Common myeloid progenitor, CD34-positive (primary cell): ENCODE measurements at places on chromosomes 16 and 17.

GRCh38 chr17:9484789-9485188 is 90.8 kb downstream of the STX8 start:
- no peak overlapping the region for H3K27ac ChIP-seq
- H3K27me3 ChIP-seq: no peaks in the 10 kb centered on the region
- no peaks in the 10 kb centered on the region for H3K4me1 ChIP-seq
- no peaks in the 10 kb centered on the region for H3K36me3 ChIP-seq

DNA sequence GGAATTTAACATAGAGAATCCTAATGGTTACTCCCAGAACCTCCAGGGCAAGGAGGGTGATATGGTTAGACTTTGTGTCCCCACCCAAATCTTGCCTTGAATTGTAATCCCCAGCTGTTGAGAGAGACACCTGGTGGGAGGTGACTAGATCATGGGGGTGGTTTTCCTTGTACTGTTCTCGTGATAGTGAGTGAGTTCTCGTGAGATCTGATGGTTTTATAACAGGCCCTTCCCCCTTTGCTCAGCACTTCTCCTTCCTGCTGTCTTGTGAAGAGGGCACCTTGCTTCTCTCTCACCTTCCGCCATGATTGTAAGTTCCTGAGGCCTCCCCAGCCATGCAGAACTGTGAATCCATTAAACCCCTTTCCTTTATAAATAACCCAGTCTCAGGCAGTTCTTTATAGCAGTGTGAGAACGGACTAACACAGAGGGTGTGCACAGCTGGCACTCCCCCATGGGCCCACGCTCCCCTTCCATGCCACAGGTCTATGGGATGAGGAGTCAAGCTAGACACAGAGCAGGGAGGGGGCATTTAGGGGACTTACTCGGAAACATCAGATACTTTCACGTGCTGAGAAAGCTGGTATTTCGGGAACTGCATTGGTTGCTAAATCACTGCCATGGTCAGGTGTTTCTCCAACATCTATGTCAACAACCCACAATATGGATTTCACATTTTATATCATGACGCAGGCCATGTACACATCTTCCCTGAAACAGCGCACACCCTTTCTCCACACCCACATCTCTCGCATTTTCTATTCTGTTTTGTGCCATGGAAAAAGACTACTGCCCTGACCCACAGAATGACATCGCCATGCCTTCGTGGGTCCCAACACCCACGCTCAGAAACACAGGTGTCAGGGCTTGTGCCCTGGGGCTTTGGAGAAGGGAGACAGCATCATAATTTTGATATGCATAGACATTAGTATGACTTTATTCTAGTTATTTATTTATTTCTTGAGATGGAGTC is 199.1 kb upstream of the GSE1 start:
- no peak overlapping the region for H3K27ac ChIP-seq
- DNase-seq: no peak
- no peak overlapping the region for H3K4me3 ChIP-seq
- no peaks in the 10 kb centered on the region for H3K27me3 ChIP-seq
- H3K36me3 ChIP-seq: no peaks in the 10 kb centered on the region

- DNase-seq: no peak
- H3K27me3 ChIP-seq: no peaks in the 10 kb centered on the region
- no peaks in the 10 kb centered on the region for H3K4me1 ChIP-seq
- H3K27ac ChIP-seq: no peak overlapping the region
Observed at GRCh38 chr17:68383443-68384321, 73.6 kb downstream of the WIPI1 start.

GRCh38 chr17:55729484-55729883 is 6.8 kb upstream of the TMEM100 start:
- H3K4me3 ChIP-seq: no peak overlapping the region
- H3K27me3 ChIP-seq: peaks cover 1% of the 10 kb centered on the region
- no peaks in the 10 kb centered on the region for H3K36me3 ChIP-seq
- DNase-seq: no peak
- no peak overlapping the region for H3K27ac ChIP-seq

GRCh38 chr17:3911271-3912053 is 4.8 kb downstream of the P2RX1 start:
- H3K4me1 ChIP-seq: peaks cover 55% of the 10 kb centered on the region
- no peak overlapping the region for H3K4me3 ChIP-seq
- H3K27me3 ChIP-seq: no peaks in the 10 kb centered on the region
- H3K27ac ChIP-seq: peak overlapping the region; percentile 88

- no peaks in the 10 kb centered on the region for H3K4me1 ChIP-seq
- H3K27me3 ChIP-seq: no peaks in the 10 kb centered on the region
- H3K36me3 ChIP-seq: no peaks in the 10 kb centered on the region
- no peak overlapping the region for H3K27ac ChIP-seq
Observed at GRCh38 chr17:61662741-61663140, 71.7 kb upstream of the NACA2 start.

- DNase-seq: no peak
- H3K4me3 ChIP-seq: no peak overlapping the region
- peaks cover 11% of the 10 kb centered on the region for H3K27me3 ChIP-seq
- no peak overlapping the region for H3K27ac ChIP-seq
- H3K4me1 ChIP-seq: no peaks in the 10 kb centered on the region
- H3K36me3 ChIP-seq: no peaks in the 10 kb centered on the region
Observed at GRCh38 chr16:53556521-53556920, 53.5 kb upstream of the AKTIP start.

GRCh38 chr17:39199820-39200069 is 338 bp upstream of the RPL19 start:
- H3K4me1 ChIP-seq: peaks cover 57% of the 10 kb centered on the region
- peak overlapping the region; percentile 100 for H3K27ac ChIP-seq
- H3K27me3 ChIP-seq: no peaks in the 10 kb centered on the region
- H3K36me3 ChIP-seq: peaks cover 30% of the 10 kb centered on the region

- peaks cover 5% of the 10 kb centered on the region for H3K4me1 ChIP-seq
- no peak overlapping the region for H3K27ac ChIP-seq
- H3K27me3 ChIP-seq: no peaks in the 10 kb centered on the region
Observed at GRCh38 chr17:1820528-1821252, 9.0 kb downstream of the SMYD4 start.

GRCh38 chr17:54527941-54528340 is 372.7 kb upstream of the TOM1L1 start:
- no peak overlapping the region for H3K4me3 ChIP-seq
- no peak overlapping the region for H3K27ac ChIP-seq
- no peak for DNase-seq
- no peaks in the 10 kb centered on the region for H3K27me3 ChIP-seq
- no peaks in the 10 kb centered on the region for H3K4me1 ChIP-seq

- H3K4me3 ChIP-seq: no peak overlapping the region
- H3K36me3 ChIP-seq: peaks cover 84% of the 10 kb centered on the region
- DNase-seq: peak; percentile 61
- peaks cover 41% of the 10 kb centered on the region for H3K4me1 ChIP-seq
Observed at GRCh38 chr16:28108590-28109247, 45.2 kb upstream of the GSG1L start.

GRCh38 chr16:82936941-82937551 is 310.3 kb downstream of the CDH13 start:
- H3K27ac ChIP-seq: peak overlapping the region; percentile 21
- no peak overlapping the region for H3K4me3 ChIP-seq
- H3K4me1 ChIP-seq: peaks cover 16% of the 10 kb centered on the region
- DNase-seq: peak; percentile 93

- no peak overlapping the region for H3K4me3 ChIP-seq
- no peak overlapping the region for H3K27ac ChIP-seq
- H3K4me1 ChIP-seq: peaks cover 11% of the 10 kb centered on the region
- no peak for DNase-seq
Observed at GRCh38 chr16:71264299-71264698, 24.9 kb downstream of the CMTR2 start.

- H3K27ac ChIP-seq: no peak within 1 kb of the TSS
- H3K4me1 ChIP-seq: no peaks in the 10 kb centered on the region
- no peak within 1 kb of the TSS for H3K4me3 ChIP-seq
Observed at GRCh38 chr17:40755231-40755630, at the start of gene KRT25. Gene KRT25, minus strand, starts transcription at chr17:40755331. Its CDS starts 60 bp downstream, at chr17:40755271.

GRCh38 chr16:65099607-65100006 is 22.3 kb downstream of the CDH11 start:
- H3K4me3 ChIP-seq: no peak overlapping the region
- no peaks in the 10 kb centered on the region for H3K27me3 ChIP-seq
- H3K4me1 ChIP-seq: no peaks in the 10 kb centered on the region

DNA sequence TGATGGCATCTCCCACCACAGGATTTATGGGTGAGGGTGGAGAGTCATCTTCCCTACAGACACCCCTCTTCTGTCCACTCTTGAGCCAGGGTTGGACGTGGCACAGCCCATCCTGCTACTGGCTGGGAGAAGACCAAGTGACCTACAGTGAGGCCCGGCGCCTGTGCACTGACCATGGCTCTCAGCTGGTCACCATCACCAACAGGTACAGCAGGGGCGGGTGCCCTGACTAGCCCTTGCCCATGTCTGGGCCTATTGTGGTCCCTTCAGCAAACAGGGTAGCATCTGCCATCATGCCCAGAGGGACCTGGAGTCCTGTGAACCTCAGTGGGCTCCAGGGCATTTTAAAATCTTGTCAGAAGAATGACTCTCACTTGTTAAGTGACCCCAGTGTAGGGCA is 48.2 kb downstream of the MRC2 start:
- no peak overlapping the region for H3K4me3 ChIP-seq
- no peak overlapping the region for H3K27ac ChIP-seq

DNA sequence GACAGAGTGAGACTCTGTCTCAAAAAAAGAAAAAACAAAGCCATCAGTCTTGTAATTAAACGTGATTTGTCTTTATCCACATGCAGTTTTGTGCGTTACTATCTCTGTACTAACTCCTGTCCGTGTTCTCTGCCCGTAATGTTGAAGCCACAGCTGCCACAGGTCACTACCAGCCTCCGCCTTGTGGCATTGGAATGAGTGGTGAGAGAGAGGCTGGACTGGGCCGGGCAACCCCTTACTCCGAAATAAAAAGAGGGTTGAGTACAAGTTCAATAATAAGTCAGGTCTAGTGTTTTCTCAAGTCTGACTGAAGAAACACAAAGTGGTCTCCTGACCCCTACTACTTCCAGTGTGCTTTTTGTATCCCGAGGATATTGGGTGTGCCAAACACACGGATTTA is 5.4 kb downstream of the DNAJA3 start:
- H3K4me1 ChIP-seq: peaks cover 7% of the 10 kb centered on the region
- H3K27me3 ChIP-seq: no peaks in the 10 kb centered on the region
- H3K4me3 ChIP-seq: no peak overlapping the region

GRCh38 chr16:66113223-66113622 is 253.3 kb upstream of the CDH5 start:
- DNase-seq: no peak
- H3K4me3 ChIP-seq: no peak overlapping the region
- H3K36me3 ChIP-seq: no peaks in the 10 kb centered on the region
- no peaks in the 10 kb centered on the region for H3K27me3 ChIP-seq

DNA sequence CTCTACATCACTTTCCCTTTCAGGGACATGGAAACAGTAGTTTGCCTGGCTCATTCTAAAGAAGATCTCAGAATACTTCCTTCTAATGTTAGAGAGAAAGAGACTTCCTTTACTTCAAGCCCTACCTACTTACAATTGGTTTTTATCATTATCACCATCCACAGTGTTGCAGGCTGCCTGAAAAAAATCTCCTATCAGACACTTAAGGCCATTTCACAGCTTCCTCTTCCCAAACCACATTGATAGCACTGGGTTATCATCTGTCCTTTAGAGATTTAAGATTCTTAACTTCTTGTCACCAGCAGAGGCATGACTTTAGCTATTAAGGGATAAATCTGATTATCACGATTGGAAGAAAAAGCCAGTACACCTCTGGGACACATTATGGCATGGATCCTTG is 178.5 kb upstream of the TBX2 start:
- peak; percentile 77 for DNase-seq
- no peak overlapping the region for H3K4me3 ChIP-seq
- H3K27me3 ChIP-seq: no peaks in the 10 kb centered on the region
- H3K27ac ChIP-seq: no peak overlapping the region
- peaks cover 3% of the 10 kb centered on the region for H3K36me3 ChIP-seq
- H3K4me1 ChIP-seq: peaks cover 17% of the 10 kb centered on the region

DNA sequence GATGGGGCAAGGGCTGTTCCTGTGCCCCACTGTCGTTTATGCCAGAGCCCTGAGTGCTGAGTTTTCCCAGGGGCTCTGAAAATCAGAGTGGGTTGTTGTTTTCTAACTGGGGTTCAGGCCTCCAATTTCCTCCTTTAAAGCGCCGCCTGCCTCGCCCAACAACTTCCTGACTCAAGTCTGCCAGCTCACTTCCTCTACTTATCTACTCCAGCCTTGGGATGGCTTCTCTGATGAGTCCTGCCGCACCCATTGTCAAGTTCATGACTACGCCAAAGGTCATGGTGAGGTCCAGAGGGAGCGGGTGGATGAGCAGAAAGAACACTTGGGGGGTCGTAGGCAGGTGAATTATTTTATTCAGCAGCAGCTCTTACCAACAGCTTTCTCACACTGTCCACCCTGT is 104.7 kb downstream of the UTP18 start:
- peaks cover 3% of the 10 kb centered on the region for H3K4me1 ChIP-seq
- H3K4me3 ChIP-seq: no peak overlapping the region
- peaks cover 5% of the 10 kb centered on the region for H3K27me3 ChIP-seq
- H3K27ac ChIP-seq: no peak overlapping the region
- H3K36me3 ChIP-seq: no peaks in the 10 kb centered on the region

- no peaks in the 10 kb centered on the region for H3K36me3 ChIP-seq
- H3K27ac ChIP-seq: no peak overlapping the region
- no peak overlapping the region for H3K4me3 ChIP-seq
- H3K4me1 ChIP-seq: peaks cover 15% of the 10 kb centered on the region
- H3K27me3 ChIP-seq: no peaks in the 10 kb centered on the region
Observed at GRCh38 chr17:39014044-39014794, 47.0 kb upstream of the FBXO47 start.

DNA sequence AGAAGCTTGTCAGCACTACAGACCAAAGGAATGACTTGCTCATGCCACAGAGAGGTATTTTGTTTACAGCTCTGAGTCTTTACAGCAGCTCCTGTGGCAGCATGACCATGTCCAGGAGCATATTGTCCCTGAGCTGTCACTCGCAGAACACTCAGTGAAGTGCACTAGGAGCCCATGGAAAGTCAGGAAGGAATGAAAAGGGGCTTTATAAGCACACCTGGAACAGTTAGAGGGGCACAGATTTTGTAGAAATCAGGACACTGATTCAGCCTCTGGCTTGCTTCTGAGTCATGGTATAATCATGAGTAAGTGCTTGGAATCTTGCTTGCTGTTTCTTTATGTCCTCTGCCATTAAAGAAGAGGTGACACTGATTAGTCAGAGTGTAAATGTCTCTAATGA is 41.0 kb downstream of the TADA2A start:
- no peak for DNase-seq
- H3K27me3 ChIP-seq: no peaks in the 10 kb centered on the region
- no peak overlapping the region for H3K4me3 ChIP-seq
- peaks cover 44% of the 10 kb centered on the region for H3K36me3 ChIP-seq

DNA sequence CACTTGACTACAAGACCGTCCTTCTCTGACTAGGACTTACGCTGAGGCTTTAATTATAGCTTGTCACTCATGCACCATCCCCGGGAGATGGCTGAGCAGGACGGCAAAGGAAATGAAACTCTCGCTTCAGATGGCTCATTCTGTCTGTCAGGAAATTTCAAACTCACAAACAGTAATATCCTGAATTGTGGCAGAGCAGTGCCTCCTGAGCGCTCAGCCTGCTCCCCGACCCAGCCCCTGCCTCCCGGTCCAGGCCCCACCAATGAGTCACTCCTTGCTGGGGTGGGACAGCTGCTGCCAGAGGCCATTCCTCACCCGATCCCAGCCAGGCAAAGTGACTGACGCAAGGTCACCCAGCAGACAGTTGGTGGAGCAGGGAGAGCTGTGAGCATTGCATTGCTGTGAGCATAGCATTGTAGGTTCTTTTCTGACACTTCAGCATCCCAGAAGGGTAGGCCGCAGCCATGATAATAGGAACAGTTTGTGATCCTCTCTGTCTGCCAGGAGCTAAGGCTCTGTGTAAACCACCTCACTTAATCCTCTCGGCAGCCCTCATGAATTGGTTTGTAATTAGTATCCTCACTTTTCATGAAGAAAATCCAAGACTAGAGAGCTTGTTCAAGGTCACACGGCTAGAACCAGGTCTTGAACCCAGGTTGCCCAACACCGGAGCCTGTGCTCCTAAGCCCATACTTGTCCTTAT is 20.9 kb downstream of the CCDC182 start:
- H3K27me3 ChIP-seq: no peaks in the 10 kb centered on the region
- DNase-seq: no peak
- no peaks in the 10 kb centered on the region for H3K4me1 ChIP-seq
- no peaks in the 10 kb centered on the region for H3K36me3 ChIP-seq
- H3K27ac ChIP-seq: no peak overlapping the region
